KBM-7 (cell line): ENCODE measurements at places on chromosomes 5 and 9.

DNA sequence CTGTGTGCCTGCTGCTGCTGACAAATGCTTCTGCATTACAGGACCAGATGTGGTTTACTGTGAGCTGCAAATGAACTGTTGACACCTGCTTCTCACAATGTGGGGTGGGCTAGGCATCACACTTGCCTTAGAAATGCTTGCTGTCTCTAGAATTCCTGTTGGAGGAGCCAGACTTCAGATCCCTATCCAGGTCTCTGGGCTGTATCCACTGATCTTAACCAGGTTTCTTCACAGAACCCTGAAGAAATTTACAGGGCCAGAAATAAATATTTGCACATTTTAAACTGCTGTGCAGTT is 255.4 kb downstream of the FAM114A2 start:
- no peak for DNase-seq

DNA sequence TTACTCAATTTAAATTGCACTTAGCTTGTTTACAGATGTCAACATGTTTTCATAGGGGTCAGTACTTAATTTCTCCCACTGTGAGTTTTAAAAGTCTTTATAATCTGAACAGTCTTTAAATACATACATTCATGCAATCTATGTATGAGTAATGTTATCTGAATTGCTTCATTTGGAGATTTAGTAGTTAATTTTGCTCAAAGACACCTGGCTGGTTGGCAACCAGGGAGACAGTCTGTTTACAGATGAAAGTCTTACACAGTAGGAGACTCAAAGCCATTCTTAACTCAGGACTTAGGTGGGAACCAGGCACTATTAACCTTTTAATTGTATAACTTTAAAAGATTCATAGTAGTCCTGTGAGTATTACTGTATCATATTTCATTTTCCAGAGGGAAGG is 29.3 kb downstream of the DAB2 start:
- DNase-seq: no peak

DNA sequence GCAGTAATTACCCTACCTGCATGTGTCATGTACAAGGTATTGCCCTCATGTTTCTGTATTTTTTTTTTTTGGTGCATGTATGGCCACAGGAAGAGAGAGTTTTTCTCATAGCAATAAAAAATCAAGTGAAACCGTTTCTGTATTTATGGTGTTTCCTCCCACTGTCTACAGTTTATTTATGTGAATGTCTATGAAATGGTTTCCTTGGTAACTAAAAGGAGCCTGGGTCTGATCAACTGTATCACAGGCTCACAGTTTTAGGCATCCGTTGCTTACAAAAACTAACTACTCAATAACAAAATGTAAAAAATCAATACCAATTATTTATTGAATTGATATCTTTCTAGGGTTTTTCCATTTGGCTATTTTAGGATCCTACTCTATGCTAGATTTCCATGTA is 464.4 kb downstream of the TAF11L14 start:
- no peak for DNase-seq

- no peak for DNase-seq
Observed at GRCh38 chr5:41176952-41177351, 36.4 kb downstream of the C6 start.

DNA sequence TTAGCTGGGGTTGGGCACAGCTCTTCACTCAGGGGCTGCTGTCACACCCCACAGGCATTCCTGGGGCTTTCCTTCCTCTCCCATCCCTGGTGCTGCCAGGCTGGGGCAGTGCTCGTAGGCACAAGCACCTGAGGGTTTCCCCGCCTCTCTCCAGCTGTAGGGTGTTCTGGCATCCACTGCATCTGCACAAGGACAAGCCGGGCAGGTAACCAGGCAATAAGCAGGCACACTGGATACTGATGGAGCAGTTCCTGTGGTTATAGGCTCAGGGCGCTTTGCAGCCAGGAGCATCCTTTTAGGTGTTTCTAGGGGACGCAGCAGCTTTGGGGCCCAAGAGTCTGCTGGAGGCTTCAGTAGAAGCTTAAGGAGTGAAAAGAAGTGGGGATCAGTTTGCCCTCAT is 56.8 kb downstream of the ARHGEF37 start:
- no peak for DNase-seq

- no peak for DNase-seq
Observed at GRCh38 chr9:114099669-114100270, 678 bp upstream of the KIF12 start.

GRCh38 chr5:20832204-20833080 is 844.4 kb upstream of the CDH18 start:
- no peak for DNase-seq

- peak; percentile 15 for DNase-seq
Observed at GRCh38 chr5:67286006-67286405, 89.4 kb upstream of the CD180 start.

GRCh38 chr5:124747791-124748686 is 1.6 kb upstream of the ZNF608 start:
- peak; percentile 62 for DNase-seq

- no peak for DNase-seq
Observed at GRCh38 chr9:36320466-36320865, 62.2 kb upstream of the GNE start.

DNA sequence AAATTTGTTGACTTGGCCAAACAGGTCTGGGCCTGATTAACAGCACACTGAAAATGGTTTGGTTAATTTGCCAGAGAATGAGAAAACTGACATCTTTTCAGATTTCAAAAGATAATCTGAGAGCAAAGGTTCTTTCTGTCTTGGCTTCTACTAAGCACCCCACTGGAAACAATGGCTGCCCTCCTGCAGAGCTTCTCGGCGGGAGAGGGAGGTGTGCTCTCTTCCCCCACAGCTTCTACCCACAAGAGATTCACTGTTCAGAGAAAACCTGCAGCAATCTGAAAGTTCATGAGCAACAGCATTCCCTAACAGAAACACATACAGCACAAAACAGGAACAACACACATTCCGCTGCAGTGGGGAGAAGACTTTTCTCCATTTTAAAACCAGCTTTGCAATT is 3.0 kb downstream of the DNAH5 start:
- DNase-seq: no peak

GRCh38 chr5:11588803-11589202 is 315.4 kb downstream of the CTNND2 start:
- DNase-seq: no peak

DNA sequence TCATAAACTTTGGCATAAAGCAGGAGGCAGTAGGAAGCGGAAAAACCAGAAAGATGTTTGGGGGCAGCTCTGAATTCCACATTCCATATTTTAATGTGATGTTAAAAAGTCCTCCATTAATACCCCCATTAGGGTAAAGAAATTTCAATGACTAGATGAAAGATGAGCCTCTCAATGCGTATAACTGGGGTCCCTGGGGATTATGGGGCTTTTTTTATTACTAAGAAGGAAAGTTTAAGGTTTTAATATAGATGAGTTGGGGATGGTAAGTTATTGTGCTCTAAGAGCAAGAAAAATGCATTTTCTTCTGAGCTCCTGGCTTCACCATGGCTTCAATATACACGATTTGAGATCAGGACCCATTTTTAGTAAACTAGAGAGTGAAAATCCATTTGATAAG is 321.9 kb downstream of the CDK5RAP2 start:
- DNase-seq: no peak

GRCh38 chr5:91419136-91419535 is 36.0 kb upstream of the ARRDC3 start:
- no peak for DNase-seq

DNA sequence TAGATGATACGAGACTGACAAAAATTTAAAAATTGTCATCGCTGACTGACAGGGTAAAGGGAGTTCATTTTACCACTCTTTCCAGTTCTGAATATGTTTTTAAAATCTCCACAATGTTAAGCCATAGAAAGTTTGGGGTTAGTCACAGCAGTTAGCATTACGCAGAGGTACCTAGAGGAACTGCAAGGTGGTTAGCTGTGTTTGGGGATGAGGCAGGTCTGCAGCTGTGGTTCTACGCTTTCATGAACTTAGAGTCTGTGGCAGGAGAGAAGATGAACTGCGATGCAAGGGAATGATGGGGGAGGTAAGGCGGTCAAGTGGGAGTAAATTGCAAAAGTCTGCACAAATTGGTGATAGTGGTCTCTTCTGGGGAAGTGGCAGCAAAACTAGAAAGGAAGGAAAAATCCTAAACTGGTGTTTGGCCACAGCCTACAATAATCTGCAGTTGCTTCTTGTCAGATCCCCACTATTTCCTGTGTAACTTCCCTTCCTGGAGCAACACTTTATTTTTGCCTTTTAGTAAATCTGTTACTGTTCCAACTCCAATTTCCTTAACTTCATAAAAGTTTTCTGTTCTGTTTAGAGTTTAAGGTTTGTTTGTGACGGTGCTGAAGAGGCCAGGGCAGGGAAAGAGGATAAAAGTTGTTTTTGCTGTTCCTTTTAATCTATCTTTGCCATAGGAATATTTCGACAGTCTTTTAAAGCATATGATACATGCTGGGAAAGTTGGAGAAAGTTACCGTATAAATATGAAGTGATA is 38.6 kb upstream of the SNX2 start:
- DNase-seq: peak; percentile 68

GRCh38 chr5:145915970-145916638 is 20.3 kb upstream of the SH3RF2 start:
- DNase-seq: peak; percentile 72

DNA sequence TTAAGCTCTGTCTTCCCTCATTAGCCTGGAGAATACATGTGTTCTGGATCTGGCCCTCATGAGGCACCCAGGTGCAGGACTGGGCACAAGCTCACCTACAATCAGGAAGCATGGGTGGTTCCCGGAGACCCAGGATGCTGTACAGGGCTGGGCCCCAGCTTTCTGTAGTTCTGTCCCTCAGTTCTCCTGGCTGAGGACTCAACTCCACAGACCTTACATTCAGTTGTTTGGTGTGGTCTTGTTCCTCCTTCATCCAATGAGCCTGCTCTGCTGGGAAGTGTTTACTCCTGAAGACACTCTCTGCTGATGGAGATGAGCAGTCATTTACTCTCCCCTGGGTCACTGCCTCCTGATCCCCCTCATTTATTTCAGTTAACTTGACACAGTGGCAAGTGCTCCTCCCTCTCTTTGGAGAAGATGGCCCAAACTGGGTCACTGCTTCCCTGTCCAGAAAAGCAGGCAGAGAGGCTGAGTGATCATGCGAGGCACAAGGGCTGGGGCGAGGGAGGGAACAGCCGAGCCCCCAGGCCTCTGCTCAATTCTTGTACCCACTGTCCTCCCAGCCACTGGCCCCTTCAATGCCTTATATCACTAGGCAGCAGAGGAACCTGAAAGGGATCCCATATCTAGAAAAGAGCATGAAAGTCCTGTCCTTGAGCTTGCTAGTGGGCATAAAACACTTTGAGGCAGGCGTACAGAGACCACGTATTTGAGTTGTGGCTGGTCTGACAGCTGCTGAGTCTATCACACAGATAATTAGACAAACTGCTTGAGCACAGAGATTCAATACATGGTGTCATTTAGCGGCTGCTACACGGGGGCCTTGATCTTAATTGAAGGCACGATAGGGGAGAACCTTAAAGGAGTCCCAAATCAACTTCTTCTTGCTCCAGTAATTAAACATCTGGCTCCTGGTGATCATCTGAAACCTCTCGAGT is 221.7 kb downstream of the FSTL4 start:
- no peak for DNase-seq

DNA sequence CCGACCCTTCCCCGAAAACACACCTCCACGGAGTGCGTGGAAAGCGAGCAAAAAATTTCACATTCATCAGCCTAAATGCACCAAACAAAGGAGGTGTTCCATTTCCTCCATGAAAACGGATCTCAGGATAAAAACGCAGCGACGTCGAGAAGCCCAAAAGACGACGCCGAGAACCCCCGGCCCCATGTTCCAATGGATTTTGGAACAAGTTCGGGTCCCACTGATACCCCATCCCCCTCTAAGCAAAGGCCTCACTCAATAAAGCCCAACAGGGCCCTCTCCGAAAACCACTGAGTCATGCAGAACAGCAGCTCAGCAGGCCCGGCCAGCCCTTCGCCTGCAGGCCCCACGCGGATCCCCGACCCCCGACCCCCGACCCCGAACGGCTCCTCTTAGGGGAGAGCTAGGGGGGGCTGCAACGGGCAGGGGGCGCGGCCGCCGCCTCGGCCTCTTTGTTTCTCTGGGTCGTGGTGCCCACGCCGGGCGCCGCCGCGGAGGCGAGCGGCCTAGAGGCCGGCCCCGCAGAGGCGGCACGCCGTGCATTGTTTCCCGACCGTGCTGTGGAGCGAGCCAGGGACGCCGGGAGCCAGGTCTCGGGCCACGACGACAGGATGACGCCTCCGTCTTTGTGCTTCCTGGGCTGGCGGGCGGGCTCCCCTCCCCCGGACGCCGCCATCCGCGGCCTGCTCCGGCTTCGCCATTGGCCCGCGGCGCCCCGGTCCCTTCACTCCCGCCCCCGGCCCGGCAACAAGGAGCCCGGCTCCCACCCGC is 915 bp downstream of the ZFAND5 start:
- DNase-seq: peak; percentile 46

DNA sequence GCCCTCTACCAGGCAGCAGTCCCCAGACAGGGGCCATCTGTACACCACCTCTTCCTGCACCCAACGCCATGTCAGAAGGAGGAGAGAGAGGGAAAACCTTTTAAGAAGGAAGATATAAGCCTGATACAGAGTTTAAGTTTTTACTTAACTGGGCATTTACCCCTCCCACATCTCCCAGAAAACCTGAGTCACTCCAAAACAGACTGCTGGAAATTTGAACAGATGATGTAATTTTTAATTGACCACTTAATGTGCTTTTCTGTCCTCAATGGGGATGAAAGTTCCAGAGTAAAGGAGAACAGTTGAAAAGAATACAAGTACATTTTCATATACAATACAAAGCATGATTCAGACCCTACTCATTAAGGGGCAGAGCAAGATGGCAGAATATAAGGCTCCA is 63.9 kb downstream of the TTC39B start:
- DNase-seq: no peak

- no peak for DNase-seq
Observed at GRCh38 chr5:131274326-131275063, 10.6 kb downstream of the CDC42SE2 start.

DNA sequence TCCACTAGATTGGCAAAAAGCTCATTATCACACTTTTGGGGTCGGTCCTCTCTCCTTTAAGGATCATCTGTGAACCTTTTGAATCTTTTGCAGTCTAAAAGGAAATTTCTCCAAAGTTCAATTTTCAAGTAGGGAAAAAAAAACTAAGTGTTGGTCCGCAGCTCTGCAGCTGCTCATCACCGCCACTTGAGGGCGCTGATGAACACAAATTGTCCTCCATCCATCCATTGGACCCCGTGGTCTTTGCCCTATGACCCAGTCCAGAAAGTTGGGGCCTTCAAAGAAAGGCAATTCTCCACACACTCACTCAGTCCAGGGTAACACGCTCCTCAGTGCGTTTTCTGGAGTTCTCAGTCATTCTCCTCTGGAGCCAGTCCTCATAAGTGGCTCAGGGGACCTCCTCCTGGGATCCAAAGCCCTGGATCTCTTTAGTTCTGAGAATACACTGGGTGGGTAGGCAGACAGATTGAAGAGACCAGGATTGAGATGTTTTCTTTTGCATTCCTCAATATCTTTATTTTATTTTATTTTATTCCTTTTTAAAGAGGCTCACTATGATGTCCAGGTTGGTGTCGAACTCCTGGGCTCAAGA is 63.6 kb upstream of the SLC28A3 start:
- peak; percentile 28 for DNase-seq

DNA sequence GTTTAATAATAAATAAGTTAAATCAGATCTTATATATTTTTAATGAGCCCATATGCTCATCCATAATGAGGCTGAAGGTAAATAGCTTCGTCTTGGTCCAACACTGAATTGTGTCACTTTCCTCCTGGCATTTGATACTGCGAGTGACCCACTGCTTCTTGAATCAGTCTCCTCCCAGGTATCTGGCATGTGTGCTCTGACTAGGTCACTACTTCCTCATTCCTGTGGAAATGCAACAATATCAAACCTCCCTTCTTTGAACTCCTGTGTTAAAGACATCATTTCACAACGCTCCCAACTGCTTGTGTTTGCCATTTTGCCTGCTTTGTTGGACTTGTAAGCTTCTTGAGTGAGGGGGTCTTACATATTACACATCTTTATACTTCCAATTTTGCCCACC is 157.7 kb downstream of the SLC24A2 start:
- peak; percentile 11 for DNase-seq
